T-helper 22 cell (primary cell): ENCODE measurements at places on chromosomes 6 and 20.

DNA sequence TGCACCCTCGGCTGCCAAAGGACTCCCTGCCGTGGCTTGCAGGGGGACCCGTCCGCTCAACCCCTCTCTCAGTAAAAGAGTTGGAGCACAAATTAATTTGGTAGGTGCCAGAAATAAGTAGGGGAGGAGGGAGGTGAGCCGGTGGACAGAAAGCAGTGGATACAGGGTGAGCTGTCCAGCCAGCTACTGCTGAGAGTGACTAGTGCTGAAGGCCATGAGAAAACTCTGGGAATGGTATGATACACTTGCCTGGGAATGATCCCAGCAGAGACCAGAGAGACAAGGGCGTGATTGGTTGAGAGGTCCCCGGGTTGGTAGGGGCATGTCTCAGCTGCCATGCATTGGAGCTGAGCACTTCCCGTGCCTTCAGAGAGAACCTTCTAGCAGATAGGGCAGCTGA, 15.7 kb downstream of the FOXQ1 start:
- no peak for DNase-seq

- DNase-seq: no peak
Measured at GRCh38 chr20:15317546-15318232, 980.3 kb upstream of the FLRT3 start.

GRCh38 chr6:49556429-49556837, 6.0 kb downstream of the C6orf141 start:
- no peak for DNase-seq

- DNase-seq: no peak
Measured at GRCh38 chr6:71489736-71490135, 201.1 kb downstream of the OGFRL1 start.

GRCh38 chr6:168468045-168468444, 27.1 kb downstream of the SMOC2 start:
- no peak for DNase-seq

DNA sequence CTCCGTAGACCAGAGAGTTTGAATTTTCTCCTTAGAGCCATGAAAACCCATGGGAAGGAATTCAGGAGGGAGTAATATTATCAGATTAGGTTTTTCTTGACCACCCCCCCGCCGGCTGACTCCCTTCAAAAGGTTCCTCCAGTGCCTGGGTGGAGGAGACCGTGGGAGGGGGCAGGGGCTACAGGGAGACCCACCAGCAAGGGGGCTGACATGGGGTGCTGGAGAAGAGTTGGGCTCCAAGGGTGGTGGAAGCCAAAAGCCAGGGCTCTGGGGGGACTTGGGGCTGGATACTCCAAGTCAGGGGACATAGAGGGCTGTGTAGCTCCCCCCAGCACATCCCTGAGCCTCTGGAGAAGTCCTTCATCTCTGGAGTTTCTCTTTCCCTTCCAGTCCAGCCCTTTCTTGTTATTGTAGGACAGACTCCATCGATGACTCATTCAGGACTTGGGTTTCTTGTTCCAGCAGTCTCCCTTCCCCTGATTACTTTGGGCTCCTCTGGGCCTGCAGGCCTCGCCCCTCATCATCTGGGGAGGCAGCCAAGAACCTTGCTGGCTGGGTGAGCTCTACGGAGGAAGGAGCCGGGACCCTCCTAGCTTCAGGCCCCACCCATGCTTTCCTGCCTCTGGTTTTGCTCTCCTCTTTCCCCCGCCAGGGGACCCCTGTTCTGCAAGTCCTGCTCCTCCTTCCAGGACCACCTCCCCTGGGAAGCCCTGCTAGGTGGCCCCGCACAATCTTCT, 10.5 kb upstream of the KIAA1755 start:
- no peak for DNase-seq

GRCh38 chr6:37077191-37077904, 71.9 kb downstream of the FGD2 start:
- DNase-seq: no peak

DNA sequence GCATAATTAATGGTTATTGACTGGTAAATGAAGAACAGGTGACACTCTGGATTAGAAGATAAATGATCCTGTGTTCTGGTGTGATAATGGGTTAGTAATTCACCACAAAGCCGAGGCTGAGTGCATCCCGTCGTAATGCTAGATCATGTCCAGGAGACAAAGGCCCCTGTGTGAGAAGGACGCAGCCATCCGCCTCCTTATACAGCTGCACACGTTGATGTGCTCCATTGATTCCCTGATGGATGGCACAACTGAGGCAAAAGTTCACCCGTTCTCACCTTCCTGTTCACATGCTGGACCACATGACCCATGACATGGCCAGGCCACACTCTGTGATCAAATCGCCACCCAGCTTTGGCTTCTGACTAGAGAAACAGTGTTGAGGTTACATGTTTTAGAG, 136.1 kb downstream of the FOXC1 start:
- no peak for DNase-seq

DNA sequence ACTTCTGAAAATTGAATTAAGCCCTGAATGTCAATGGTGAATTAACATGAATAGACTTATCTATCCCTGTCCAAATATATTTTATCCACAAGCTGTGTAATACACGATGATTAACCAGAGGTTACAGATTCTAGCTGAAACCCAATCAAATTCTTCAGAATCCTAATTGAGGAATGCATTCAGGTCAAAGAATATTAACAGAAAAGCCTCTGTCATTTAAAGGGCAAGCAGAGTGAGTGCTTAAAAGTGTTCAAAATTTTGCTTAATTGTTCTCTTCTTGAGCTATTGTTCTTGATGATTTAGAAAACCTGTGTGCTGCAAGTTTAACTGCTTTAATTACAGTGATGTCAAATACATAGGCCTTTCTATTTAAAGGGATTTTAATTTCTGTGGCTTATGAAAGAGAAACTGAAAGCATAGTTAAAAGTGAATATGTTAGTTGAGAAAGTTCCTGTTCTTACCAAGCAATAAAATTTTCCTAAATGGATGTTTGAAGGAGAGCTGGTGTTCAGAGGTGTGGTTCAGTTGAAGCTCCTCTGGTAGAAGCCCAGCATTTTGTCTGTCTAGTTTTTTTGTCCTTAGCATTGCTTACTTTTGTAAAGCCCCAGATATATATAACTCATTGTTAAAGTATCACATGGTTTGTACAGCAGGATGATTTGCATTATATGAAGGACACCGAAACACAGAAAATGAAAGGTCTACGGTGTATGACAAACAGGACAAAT, 466.3 kb upstream of the PLCB4 start:
- no peak for DNase-seq

DNA sequence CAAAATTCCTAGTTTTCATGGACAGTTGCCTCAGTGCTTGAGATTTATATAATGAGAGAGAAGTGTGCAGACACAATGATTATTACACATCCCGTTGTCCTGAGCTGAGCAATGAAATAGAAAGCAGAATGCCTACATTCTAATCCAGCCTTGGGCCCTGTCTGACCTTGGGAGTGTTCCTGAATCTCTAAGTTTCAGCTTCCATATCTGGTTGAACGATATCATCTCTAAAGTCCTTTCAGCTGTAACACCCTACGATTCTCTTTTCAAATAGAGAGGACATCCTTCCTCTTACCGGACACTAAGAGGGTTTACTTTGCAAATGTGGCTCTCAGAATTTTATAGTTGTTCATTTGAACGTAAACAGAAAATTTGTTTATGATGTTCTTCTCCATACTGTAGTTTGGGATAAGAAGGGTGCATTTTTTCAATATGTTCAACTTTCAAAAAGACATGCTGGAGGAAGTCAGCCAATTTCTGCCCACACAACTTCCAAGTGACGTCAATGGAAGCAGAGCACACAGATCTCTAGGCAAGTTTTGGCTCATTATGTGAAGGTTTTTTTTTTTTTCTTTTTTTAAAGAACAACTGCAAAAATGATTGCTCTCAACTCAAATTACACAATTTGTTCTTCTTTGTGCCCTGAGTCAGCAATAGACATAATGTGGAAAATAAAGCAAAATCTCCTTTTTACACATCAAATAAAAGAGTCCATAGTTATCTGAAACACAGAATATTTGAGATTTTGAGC, 50.4 kb downstream of the PDE7B start:
- no peak for DNase-seq

GRCh38 chr6:147194652-147195411, 9.4 kb upstream of the STXBP5 start:
- no peak for DNase-seq

GRCh38 chr6:30855429-30856075, 28.8 kb upstream of the DDR1 start:
- DNase-seq: no peak

DNA sequence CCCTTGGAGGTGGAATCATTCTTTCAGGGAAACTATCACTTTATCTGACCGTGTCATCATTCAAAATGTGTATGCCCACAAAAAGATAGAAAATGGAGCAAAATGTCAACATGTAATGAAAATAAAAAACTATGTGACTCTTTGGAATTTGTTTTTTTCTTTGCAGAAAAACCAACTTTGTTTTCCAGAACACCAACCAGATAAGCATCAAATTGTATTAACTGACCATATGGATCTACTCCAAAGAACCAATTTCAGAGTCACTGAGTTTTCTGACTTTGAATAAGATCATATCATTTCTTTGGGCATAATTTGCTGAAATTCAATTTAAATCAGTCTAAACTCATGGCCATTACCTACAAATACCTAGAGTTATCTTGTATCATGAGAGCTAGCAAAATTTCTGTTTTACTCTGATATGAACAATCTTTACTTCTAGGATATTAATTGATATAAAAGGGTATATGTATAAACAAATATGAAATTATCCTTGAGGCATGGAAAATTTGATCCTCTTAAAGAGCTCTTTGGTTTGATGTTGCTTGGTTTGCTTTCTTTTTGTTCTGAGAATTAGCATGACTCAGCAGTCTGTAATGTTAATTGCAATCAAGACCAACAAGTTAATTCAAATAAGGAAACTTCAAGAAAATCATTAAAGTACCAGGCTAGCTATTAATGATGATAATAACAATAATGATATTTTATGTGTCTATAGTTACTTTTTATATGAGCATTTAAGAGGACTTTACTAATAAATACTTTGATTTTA, 444.4 kb upstream of the MARCKS start:
- no peak for DNase-seq

DNA sequence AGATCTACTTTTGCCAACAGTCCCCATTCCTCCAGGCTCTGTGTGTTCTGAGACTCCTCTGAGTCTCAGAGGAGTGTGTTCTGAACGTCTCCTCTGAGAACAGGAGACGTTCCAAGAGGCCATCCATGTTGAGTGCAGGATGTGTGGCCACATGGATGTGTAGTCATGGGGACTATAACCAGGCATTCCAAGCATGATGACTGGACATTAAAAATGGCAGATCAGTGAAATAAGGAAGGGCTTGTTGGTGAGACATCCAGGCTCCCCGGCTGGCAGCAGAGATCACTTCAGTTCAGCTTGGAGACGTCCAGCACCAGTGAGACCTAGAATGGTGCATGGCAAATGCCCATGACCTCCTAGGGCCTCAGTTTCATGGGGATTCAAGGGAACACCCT, 34.3 kb upstream of the POU5F1 start:
- no peak for DNase-seq

- DNase-seq: no peak
Measured at GRCh38 chr20:53468587-53468986, 125.1 kb downstream of the ZNF217 start.

- no peak for DNase-seq
Measured at GRCh38 chr20:24148372-24148771, 159.8 kb upstream of the GGTLC1 start.

DNA sequence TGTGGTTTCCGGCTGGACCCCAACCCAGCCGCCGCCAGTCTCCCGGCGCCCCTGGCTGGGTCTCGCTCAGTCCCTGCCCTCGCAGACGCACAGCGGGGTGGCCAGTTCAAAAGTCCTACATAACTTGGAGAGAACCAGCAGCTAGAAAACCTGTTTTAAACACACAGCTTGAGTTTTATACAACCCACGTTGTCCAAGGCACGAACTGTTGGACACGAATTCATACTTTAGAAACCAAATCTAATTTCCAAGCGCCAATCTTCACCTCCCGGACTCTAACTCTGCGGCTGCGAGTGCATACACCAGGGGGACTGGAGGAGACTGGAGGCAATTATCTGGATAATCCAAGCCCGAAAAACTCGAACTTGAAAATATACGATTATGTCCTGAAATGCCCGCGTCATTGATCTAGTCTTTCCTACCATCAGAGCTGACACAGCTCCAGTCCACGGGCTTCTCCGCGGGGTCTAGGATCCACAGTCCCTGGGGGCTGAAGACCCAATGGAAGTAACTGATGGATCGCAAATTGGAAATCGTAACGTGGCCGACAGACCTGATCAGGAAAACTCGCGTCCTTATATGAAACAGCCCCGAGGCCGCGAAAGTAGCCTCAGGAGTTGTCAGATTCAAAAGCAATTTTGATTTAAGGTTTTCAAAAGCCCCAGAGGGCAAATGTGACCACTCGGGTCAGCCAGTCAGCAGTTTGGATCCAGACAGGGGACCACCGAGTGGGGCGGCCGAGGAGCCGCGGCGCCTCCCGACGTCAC, 843 bp upstream of the HEY2 start:
- no peak for DNase-seq

GRCh38 chr20:61704661-61705060, 361.0 kb downstream of the TAF4 start:
- DNase-seq: no peak

DNA sequence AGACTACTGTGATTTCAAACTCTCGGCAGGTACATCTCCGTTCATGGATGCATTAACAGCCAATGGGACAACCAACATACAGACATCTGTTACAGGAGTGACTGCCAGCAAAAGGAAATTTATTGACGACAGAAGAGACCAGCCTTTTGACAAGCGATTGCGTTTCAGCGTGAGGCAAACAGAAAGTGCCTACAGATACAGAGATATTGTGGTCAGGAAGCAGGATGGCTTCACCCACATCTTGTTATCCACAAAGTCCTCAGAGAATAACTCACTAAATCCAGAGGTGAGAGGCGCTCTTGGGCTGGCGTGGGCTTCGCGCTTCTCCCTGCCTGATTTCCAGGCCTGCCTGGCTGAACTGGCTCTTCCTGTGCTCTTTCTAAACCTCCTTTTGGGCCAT, 68.4 kb downstream of the RPP40 start:
- no peak for DNase-seq

- DNase-seq: no peak
Measured at GRCh38 chr6:79137671-79138070, 59.6 kb upstream of the PHIP start.

- DNase-seq: no peak
Measured at GRCh38 chr6:111631903-111632460, 26.3 kb upstream of the TRAF3IP2 start.

GRCh38 chr20:59772931-59773913, 160.2 kb downstream of the SYCP2 start:
- DNase-seq: no peak

DNA sequence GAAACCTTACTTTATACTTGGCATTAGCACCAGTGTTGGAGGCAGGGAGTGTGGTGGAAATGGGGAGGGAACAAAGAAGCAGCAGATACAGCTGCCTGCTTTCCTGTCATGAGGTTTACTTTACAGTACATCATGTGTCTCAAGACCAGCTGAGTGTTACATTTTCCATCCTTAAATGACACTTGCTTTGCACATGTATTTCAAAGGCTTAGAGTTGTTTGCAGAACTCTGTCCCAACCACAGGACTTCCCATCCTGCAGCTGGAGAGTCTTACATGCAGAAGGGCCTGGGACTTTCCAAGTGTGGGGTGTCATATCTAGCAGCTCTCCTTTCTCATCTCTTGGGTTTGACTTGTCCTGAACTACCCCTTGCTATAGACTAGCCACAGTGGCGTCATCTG, 395.9 kb downstream of the DHX35 start:
- no peak for DNase-seq

GRCh38 chr6:51199105-51199552, 380.5 kb downstream of the TFAP2B start:
- DNase-seq: no peak

GRCh38 chr20:10306440-10307358, 88.1 kb downstream of the SNAP25 start:
- DNase-seq: no peak

GRCh38 chr20:40506537-40506939, 182.5 kb downstream of the MAFB start:
- no peak for DNase-seq
